ENCODE measurements at places on chromosomes 6 and 20.

- no peak for DNase-seq
Measured at GRCh38 chr20:44838521-44838920, 28.2 kb upstream of the RIMS4 start.

DNA sequence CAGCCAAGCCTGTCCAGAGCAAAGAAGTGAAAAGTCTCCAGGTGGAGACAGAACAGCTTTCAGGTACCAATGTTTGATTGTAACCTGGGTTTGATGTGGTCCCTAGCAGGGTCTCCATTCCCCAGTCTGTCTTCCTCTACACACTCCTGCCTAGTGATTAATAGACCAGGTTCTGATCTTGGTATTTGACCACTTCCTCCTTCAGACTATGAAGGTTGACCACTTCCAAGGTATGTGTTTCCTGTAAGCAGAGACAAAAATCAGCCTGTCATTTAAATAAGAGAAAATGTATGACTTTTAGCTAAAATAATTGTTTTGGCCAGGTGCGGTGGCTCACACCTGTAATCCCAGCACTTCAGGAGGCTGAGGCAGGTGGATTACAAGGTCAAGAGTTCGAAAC is 41.8 kb upstream of the TOP1 start:
- no peak for DNase-seq

- no peak for DNase-seq
Measured at GRCh38 chr20:64104667-64105451, 2.5 kb downstream of the NPBWR2 start.

DNA sequence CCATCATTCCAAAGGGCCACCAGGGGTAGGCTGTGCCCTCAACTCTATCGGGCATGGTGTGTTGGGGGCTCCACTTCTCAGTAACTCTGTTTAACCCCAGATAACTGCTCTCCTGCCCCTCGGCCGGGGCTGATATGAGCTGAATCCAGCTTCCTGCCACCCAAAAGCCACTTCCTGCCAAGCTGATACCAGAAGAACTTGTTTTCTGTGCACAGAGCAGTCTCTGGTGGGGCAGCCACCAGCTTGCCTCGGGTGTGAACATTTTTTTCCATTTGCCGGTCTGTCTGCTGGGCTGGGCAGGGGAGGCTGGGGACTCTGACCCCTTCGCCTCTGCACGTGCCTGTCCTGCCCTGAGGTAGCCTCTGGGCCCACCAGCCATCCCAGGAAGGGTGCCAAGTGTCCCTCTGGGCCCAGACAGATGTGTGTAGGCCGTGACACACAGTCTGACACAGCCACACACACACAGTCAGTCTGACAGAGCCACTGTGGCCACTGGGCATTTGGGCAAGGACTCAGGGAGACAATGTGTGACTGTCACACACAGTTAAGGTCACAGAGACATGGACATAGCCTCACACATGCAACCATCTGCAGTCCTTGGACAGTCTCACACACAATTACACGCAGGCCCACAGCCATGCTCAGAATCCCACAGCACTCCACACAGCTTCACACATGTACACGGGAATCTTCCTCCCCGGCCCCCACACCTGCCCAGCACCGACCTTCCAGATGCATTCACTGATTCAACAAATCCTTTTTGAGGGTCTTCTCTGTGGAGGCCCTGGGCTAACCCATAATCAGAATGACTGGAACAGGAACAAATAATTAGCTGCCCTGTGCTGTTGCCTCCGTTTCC is 45.1 kb downstream of the NOL4L start:
- DNase-seq, result no peak

- no peak for DNase-seq
Measured at GRCh38 chr20:50388733-50389437, 121.3 kb upstream of the PTPN1 start.

DNA sequence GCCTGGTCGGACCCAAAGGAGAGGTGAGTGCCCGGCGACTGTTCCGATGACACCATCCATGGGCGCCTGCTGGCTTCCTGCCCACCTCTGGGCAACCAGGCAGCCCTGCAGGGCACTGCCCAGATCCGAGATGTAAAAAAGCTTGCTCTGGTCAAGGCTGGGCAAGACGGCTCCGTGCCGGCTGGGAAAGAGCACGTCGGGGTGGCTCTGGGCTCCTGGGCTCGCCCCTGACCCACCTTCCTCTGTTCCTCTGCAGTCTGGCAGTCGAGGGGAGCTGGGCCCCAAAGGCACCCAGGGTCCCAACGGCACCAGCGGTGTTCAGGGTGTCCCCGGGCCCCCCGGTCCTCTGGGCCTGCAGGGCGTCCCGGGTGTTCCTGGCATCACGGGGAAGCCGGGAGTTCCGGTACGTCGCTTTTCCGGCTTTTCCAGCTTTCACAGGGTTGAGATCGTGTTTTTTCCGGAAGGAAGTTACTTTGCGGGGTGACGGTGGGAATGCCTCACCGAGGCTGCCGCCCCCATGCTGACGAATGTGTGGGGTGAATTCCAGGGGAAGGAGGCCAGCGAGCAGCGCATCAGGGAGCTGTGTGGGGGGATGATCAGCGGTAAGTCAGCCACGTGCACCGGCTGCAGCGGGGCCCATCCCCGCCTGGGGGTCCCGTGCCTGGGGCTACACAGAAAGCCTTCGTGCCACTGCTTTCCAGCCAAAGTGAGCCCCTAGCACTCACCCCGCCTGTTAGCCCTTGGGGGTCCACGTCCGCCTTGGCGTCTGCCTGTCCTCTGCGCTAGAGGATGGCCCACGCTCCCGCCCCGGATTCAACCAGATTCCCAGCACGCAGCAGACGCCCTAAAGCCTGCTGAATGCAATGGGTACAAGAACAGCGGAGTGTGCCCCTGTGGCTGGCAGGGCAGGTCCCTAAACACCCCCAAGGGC is 19.3 kb downstream of the COL9A3 start:
- DNase-seq, result no peak

- DNase-seq, result no peak
Measured at GRCh38 chr6:167056370-167056769, 57.2 kb downstream of the CEP43 start.

DNA sequence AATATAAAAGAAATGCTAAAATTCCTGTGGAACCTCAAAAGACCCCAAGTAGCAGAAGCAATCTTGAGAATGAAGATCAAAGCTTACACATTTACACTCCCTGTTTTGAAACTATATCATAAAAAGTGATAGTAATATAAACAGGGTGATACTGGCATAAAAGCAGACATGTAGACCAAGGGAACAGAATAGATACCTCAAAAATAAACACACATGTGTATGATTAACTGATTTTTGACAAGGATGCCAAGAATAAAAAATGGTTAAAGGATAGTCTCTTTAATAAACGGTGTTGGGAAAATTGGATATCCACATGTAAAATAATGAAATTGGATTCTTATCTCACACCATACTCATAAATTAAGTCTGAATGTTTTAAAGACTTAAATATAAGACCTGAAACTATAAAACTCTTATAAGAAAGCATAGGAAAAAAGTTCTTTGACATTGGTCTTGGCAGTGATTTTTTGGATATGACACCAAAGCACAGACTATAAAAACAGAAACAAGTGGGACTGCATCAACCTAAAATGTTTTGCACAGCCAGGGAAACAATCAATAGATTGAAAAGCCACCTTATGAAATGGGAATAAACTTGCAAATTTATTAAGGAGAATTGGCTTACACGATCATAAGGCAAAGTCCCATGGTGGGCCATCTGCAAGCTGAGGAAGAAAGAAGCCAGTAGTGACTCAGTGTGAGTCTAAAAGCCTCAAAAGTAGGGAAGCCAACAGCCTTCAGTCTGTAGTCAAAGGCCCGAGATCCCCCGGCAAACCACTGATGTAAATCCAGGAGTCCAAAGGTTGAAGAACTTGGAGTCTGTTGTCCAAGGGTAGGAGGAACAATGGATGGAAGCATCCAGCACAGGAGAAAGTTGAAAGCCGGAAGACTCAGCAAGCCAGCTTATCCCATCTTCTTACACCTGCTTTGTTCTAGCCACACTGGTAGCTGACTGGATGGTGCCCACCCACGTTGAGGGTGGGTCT is 144.3 kb downstream of the MEI4 start:
- no peak for DNase-seq

Measured in NCI-H510A (cell line).